ENCODE measurements at places on chromosomes 12 and 14. TPM values are rescaled to one million over a fixed set of nuclear protein-coding genes. Genes with fewer than 3 reads are reported as not detected.
A peak's percentile ranks its signal among the peaks of the same experiment; 100 is the strongest.

GRCh38 chr14:95465358-95465757 lies 51.1 kb downstream of the SYNE3 start:
- DNase-seq = no peak

DNA sequence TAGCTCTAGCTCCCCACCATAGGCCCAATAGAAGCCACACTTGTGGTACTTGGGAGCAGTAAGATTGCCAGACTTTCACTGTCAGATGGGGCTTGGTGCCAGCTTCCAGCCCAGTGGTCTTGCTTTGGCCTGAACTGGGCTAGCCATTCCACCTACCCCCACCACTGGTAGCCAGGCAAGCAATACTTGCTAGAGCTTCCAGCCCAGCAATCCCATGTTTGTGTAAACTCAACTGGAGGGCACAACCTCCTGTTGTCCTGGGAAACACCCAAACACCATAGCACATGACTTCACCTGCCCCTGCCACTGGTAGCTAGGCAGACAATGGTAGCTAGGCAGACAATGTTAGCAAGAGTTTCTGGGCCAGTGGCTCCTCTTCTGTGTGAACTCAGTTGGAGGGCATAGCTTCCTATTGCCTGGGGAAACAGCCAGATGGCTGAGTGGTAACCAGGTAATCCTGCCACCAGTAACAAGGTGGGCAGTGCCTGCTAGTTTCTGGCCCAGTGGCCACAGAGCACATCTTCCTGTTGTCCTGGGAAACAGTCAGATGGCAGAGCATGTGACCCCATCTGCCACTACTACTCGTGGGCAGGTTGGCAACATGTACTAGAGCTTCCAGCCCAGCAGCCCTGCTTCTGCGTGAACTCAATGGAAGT lies 5.6 kb upstream of the OR6C76 start:
- no peak for DNase-seq

- no peak for DNase-seq
These were observed 1.9 kb upstream of the KRT18 start for GRCh38 chr12:52946797-52947547.

GRCh38 chr14:77902811-77903210 lies 102.9 kb downstream of the ADCK1 start:
- DNase-seq = no peak

DNA sequence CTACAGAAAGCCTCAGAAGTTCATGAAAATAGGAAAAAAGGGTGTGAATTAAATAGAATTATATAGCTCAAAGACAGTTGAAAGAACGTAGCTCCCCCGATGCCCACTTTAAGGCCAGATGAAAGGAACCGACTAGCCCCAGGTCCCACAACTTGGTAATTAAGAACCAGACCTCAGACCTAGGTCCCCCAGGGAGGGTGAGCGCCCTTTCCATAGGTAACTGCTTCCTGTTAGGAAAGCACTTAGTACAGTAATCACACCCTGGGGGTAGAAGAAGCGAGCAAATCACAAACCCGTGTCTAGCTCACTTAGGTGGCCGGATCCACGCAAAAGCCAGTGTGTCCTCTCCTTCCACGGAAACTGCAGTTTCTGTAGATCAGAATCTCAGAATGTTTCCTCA lies 77.1 kb downstream of the PLXNC1 start:
- DNase-seq = no peak

DNA sequence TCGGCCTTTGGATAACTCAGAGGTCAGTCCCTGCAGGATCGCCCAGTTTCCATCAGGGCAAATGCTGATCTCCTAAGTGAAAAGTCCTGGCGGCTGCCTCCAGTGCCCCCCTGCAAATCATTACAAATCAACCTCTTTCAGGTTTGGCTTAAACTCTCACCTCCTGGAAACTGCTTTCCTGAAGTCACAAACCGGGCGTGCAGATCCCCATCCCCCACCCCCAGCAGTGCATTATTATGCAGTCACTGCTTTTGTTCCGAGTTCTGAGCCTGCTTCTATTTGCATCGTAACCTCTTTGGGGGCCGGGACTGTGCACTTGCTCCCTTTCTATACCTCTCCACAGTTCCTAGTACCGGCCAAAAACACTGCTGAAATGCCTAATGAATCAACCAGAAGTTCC lies at the start of gene USP44:
USP44 (minus strand) TSS at position 172 of the 400 bp plus-strand sequence. CDS start 17,220 bp downstream, outside the sequence.
- DNase-seq = no peak

DNA sequence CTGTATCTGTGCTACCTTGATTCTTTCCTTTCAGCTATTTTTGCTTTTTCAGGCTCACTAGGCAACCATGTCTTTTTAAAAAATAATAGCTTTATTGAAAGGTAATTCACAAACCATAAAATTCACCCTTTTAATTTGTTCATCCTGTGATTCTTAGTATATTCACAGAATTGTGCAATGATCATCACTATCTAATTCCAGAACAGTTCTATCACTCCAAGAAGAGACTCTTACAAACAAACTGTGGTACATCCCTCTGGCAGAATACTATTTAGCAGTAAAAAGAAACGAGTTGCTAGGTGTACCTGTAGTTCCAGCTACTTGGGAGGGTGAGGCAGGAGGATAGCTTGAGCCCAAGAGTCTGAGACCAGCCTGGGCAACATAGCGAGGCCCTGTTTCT lies 14.8 kb downstream of the CREBL2 start:
- DNase-seq = no peak

DNA sequence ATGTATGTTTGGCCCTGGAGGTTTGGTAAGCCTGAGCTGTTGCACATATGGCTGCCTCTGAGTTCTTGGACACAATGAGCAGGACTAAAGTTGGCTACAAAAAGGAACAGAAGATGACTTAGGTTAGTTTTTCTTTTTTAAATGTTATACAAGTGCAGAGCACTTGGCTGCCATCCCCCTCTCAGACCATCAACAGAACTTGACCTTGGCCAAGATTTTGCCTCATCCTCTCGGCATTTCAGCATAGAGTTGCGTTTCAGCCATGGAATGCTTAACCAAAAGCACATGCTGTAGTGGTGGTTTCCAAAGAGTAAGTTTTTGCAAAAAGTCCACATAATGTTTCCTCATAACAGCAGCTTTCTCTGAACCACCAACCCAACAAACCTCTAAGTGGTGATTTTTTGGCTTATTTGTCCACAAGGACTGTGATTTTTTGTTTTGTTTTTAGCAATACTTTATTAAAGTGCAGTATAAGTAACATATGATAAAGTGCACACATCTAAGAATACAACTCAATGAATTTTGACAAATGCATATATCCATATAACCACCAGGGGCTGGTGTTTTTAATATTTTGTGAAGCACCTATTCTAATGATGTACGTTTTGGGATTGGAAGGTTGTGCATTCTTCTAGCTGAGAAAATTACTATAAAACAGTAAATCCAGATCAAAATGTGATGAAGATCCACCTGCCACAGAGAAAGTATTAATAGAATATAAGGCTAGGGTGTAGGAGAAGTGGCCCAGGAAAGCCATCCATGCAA lies 12.1 kb upstream of the GALNT16 start:
- DNase-seq = no peak

- DNase-seq = peak; percentile 66
These were observed 158.4 kb downstream of the KLHL28 start for GRCh38 chr14:44803239-44803905.

GRCh38 chr12:18332173-18332572 lies 70.9 kb downstream of the PIK3C2G start:
- DNase-seq = peak; percentile 13

DNA sequence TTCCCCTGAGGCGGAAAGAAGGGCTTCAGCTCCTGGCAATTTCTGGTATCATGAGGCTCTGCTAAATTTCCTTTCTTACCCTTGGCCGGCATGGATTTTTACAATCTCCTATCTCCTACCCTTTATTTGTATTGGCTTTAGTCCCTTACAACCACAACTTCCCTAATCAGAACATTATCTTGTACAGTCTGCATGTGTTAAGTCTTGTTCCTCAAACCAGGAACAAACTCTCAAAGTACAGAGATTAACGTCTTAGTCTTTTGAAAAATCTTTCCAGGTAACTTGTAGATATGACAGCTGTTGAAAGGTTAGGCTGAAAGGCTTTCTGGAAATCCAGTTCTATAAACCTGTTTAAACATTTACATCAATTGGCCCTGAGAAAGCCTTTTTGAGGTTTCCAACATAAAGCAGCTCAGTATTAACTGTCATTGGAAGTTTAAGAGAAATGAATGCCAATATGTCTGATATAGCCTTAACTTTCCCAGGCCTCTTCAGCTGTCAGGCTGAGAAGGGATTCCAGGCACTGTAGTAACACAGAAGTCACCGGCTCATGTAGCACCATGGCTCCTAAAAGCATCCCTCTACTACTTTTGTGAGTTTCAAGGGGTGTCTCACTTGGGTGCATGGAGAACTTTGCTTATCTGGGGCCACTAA lies 360.5 kb downstream of the FUT8 start:
- no peak for DNase-seq

- DNase-seq = no peak
These were observed 173.6 kb downstream of the PIWIL1 start for GRCh38 chr12:130511285-130511684.

GRCh38 chr12:31813305-31813704 lies 84.5 kb upstream of the AMN1 start:
- DNase-seq = peak; percentile 11

- DNase-seq = no peak
These were observed 353.2 kb downstream of the FLRT2 start for GRCh38 chr14:85883101-85883500.

- no peak for DNase-seq
These were observed 277.4 kb downstream of the CCER1 start for GRCh38 chr12:90677552-90677951.

DNA sequence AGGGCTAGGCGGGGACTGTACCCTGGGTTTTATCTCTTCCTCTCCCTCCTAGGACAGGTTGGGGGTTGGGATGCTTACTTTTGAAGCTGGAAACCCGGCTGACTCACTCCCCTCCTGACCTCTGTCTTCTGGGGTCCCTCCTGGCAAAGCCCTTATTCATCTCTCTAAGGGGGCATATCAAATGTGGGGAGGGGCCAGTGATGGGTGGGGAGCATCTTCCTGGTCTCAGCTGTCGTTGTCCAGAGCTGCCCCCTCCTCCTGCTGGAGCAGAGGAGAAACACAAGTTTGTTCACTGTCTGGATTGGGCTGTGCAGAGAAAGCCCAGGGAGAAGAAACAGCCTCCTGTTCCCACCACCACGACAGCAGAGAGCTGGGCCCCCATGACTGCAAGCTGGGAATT lies 85.8 kb downstream of the TNFAIP2 start:
- DNase-seq = no peak

GRCh38 chr14:56881181-56881580 lies 70.9 kb upstream of the OTX2 start:
- DNase-seq = no peak

DNA sequence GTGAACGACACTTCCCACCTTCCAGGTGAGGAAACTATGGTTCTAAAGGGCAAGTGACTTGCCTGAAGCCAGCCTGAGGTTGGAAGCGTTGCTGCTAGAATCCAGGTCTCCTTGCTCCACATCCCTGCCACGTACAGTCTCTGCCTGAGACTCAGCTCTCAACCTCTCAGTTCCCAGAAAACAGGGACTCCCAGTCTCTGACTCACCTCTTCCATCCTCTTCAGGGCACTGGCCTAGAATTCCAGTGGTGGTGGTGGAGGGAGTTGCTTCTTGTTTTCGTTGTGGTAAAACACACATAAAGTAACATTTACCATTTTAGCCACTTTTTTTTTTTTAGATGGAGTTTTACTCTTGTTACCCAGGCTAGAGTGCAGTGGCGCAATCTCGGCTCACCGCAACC lies 7.3 kb downstream of the GPR68 start:
- DNase-seq = no peak

- no peak for DNase-seq
These were observed 58.0 kb downstream of the NTF3 start for GRCh38 chr12:5489760-5490406.

- no peak for DNase-seq
These were observed 321.3 kb downstream of the PDZRN4 start for GRCh38 chr12:41509271-41510055.

DNA sequence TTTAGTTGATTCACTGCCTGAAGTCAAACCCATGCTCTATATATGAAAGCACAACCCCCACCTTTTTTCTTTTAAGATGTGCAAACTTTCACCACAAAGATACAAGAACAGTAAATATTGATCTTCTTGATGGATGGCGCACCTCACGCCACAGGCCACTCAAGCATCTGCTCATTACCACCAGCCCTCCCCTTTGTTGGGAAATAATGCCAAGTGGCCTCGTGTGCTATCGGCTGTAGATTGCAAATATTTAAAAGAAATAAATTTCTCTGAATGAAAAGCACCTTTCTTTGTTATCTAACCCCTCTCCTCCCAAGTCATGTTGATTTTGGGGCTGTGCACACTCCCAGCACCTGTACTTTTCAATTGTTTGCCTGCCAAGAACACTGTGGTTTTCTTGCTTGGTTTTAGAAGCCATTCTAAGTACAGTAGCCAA lies 122.7 kb downstream of the C12orf42 start:
- DNase-seq = no peak

DNA sequence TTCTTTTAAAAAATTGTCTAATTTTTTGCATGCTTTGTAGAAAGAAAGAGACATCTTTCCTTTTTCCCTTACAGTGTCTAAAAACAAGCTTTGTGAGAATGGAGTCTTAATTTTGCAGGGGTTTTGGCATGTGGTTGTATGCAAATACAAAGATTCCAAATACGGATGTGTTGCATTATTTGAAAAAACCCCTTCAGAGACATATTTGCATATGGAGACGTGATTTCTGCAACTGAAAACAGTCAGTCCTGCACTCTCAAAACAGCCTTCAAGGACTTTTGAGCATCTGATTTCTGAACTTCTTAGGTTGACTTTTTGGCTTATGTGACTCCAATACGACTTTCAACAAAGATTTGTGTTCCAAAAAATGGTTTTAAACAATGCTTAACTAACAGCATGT lies 7.8 kb downstream of the IRAK3 start:
- DNase-seq = peak; percentile 5

GRCh38 chr14:101467181-101467926 lies 93.9 kb upstream of the DIO3 start:
- no peak for DNase-seq

DNA sequence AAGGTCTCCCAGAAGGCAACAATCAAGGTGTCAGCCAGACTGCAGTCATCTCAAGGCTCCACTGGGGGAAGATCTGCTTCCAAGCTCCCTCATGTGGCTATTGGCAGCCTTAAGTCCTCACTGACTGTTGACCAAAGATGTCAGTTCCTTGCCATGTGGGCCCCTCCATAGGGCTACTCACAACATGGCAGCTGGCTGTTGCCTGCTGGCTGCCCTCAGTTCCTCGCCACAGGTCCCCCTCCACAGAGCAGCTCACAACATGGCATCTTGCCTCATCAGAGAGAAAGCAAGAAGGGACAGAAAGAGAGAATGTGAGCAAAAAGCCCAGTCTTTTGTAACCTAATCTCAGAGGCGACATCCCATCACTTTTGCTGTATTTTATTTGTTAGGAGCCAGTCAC lies 34.4 kb upstream of the EGLN3 start:
- no peak for DNase-seq

KRT77 gene
- not detected for total RNA-seq

BATF gene
- not detected for total RNA-seq

TSPAN19 gene
- 0.63 TPM for total RNA-seq

LBHD2 gene
- not detected for total RNA-seq

RERGL gene
- total RNA-seq = not detected

LRRC43 gene
- total RNA-seq = not detected

TROAP gene
- total RNA-seq = 41.9 TPM

TMEM119 gene
- total RNA-seq = not detected

RFLNA gene
- not detected for total RNA-seq

LMNTD1 gene
- not detected for total RNA-seq

DCTN2 gene
- total RNA-seq = 188 TPM

NDRG2 gene
- total RNA-seq = 0.81 TPM

MSRB3 gene
- total RNA-seq = 35.1 TPM
